Activated T-helper 2 cell treated with anti-CD3 and anti-CD28 coated beads, Interferon-gamma antibody, Interleukin-2, Interleukin-4, amounts not matched to agents 10 μg/mL and 5 μg/mL and 100 μg/mL, durations not matched to agents 14 hours and 24 hours and 36 hours (primary cell): ENCODE measurements at places on chromosomes 16 and 17. TPM values are rescaled to one million over a fixed set of nuclear protein-coding genes. Genes with fewer than 3 reads are reported as not detected.

DNA sequence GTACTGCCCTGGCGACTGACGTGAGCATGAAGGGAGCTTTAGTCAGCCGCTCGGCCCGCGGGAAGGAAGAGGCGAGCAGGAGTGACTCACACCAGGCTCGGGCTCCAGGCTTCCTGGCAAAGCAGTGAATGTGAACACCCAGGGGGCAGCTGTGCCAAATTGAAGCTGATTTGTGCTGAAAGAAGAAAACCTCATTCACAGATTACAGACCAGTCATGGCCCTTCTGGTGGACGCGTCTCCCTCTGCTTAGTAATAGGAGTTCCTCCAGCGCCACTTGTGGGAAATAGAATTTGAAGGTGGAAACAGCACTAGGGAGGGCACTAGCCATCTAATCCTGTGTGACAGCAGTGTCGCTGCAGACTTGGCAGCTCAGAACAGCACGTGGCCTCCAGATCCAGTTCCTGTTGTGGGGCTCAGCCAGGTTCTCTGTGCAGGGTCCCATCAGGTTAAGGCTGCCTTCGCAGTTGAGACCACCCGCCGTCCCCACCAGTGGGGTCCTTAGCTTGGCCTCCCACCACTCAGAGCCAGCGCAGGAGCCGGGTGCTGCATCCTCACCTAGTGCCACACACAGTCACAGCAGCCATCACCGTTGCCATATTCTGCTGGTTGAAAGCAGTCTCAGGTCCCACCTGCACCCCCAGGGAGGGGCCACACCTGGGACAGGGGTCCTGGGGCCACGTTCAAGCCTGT is 164.5 kb upstream of the CHMP6 start:
- DNase-seq = no peak

Gene CRYM
- not detected in 2 replicates for total RNA-seq

DNA sequence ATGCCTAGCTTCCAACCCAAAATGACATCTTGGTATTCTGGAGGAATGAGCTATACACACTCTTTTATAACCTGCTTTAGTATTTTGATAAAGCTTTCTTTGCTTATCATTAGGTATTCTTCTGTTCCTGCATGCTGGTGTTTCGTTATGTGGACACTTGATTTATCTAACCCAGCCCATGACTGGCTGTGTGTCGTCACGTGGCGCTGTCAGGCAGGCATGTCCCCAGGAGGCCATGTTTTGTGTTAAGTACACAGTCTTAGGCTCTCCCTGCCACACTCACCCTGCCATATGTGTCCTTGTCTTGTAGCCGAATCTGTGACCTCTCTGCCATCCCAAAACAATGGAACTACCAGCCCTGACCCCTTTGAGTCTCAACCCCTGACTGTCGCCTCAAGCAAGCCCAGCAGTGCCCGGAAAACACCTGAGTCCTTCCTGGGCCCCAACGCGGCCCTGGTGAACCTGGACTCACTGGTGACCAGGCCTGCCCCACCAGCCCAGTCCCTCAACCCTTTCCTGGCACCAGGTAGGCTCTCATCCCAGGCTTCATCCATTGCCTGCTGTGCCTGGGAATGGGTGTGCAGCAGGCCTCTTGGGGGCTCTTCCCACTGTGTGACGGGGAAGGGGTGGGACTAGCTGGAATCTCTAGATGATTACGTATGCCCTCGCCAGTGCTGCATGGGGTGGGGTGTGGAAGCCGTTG is 30.8 kb downstream of the B9D1 start:
- no peak for DNase-seq

Gene VASN
- 0.16 TPM in 1 of 2 replicates, not detected in the other for total RNA-seq

DNA sequence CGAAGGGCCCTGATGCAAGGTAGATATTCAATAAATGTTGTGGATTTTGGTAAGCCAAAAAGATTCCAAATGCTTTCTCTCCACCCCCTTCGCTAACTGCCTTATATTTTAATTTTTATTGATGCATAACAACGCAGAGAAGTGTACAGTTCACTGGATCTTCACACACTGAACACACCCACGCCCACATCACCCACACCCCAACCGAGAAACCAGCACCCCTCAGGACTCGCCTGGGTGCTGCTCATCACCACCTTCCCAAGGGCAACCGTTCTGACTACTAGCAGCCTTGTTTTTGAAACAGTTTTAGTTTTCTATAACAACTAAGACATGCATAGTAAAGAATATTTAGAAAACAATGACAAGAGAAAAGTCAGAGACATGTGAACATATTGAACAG is 9.1 kb upstream of the PLCG2 start:
- no peak for DNase-seq

Gene CBFA2T3
- total RNA-seq = 0.23 and 0.30 TPM in 2 replicates

GRCh38 chr17:9237661-9238301 is 216.5 kb downstream of the NTN1 start:
- DNase-seq = no peak

Gene SLC16A6
- total RNA-seq = 3.1 and 3.4 TPM in 2 replicates

DNA sequence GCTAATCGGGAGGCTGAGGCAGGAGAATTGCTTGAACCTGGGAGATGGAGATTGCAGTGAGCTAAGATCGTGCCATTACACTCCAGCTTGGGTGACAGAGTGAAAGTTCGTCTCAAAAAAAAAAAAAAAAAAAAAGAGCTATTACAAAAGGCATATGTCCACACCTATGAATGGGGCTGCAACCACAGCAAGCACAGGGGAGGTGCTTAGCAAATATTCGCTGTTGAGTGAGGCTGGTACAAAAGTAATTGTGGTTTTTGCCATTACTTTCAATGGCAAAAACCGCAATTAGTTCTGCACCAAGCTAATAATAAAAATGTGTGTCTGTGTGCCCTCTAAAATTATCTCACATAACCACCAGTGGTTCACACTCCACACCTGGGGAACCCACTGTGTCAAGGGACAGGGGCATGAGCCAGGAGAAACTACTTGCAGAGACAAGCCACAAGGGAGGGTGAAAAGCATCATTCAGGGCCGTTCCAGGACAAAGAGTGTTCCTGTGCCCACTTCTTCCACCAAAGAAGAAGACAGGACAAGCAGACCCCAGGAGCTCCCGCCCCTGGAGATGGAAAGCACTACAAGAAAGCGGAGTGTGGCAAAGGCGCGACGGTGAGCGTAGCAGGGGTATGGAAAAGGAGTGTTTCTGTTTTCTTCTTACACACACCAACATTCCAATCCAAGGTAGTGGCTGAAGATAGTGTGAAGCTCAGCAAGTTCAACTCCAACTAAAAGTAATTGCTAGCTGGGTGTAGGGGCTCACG is 84.4 kb upstream of the CNEP1R1 start:
- DNase-seq = no peak

Gene ADGRG3
- not detected in 2 replicates for total RNA-seq

- DNase-seq = no peak
Measured at GRCh38 chr17:35185849-35186248, 8.3 kb downstream of the SLC35G3 start.

Gene TEKT3
- total RNA-seq = not detected in 2 replicates

Gene HS3ST3A1
- total RNA-seq = 1.2 and 2.2 TPM in 2 replicates
